ENCODE measurements at places on chromosomes 16 and 17.

DNA sequence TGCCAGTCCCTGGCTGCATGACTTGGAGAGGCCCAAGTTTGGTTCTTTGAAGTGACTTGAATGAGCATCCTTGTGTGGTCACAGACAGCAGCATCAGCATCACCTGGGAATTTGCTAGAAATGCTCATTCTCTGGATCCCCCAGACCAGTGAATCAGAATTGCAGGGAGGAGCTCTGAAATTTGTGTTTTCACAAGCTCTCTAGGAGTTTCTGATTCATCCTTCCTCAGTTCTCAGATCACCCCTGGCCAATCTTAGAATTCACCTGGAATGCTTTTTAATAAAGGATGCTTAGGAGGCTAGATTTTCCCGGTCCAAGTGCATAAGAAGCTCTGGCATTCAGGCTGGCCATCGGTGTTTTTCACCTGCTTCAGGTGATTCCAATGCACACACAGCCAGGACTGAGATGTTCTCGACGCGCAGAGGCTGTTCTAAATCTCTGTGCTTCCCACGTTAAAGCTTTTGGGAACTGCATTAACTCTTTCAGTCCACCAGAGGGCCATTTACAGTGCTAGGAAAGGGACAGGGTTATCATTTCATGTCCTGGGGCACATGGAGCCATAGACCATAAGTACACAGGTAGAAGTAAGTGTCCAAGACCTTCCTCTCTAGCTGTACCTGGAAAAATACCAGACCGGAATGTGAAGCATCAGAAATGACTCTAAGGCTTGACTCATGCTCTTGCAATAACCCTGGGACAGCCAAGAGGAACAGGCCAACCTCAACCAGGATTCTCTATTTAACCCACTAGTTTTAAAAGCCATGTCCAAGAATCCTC lies 85.7 kb upstream of the XYLT1 start:
- DNase-seq: no peak

- DNase-seq: no peak
These were observed 4.5 kb downstream of the ABCC3 start for GRCh38 chr17:50638966-50639713.

- no peak for DNase-seq
These were observed 28.3 kb downstream of the VPS35L start for GRCh38 chr16:19583665-19584300.

GRCh38 chr16:20901068-20901435 lies 481 bp downstream of the LYRM1 start:
- no peak for DNase-seq

GRCh38 chr16:75267631-75268264 lies 16.3 kb upstream of the BCAR1 start:
- no peak for DNase-seq

- no peak for DNase-seq
These were observed 32.1 kb downstream of the DNAH17 start for GRCh38 chr17:78544881-78545755.

DNA sequence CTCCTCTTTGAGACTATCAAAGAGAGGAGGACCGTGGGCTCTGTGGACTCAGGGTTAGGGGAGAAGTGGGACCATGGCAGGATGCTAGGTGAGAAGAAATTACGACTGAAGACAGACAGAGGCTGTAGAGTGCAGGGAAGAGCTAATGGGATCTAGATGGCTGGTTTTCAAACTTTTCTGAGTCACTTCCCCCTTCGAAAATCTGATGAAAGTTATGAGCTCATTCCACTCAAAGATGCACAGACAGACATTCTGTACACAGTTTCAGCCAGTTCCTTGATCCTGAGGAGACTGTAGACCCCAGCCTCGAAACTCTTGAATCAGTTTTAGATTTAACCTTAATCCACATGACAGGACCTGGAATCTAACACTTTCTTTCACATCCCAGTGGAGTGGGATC lies 40.7 kb downstream of the RGS9 start:
- no peak for DNase-seq

- DNase-seq: no peak
These were observed 155.9 kb upstream of the HSBP1 start for GRCh38 chr16:83651871-83652270.

DNA sequence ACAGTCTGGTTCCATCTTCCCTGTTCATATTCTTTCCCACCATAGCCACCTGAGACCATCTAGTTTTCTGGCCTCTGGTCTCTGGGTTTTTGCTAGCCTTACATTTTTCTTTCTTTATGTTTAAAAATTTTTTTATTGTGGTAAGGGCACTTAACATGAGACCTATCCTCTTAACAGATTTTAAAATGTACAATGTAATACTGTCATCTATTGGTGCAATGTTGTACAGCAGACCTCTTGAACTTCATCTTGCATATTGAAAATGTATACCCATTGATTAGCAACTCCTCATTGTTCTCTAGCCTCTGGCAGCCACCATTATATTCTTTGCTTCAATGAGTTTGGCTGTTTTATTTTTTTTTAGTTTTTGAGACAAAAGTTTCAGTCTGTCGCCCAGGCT lies 39.2 kb downstream of the ITGAM start:
- DNase-seq: no peak

- DNase-seq: no peak
These were observed 21.1 kb downstream of the CENPX start for GRCh38 chr17:82001571-82002056.

DNA sequence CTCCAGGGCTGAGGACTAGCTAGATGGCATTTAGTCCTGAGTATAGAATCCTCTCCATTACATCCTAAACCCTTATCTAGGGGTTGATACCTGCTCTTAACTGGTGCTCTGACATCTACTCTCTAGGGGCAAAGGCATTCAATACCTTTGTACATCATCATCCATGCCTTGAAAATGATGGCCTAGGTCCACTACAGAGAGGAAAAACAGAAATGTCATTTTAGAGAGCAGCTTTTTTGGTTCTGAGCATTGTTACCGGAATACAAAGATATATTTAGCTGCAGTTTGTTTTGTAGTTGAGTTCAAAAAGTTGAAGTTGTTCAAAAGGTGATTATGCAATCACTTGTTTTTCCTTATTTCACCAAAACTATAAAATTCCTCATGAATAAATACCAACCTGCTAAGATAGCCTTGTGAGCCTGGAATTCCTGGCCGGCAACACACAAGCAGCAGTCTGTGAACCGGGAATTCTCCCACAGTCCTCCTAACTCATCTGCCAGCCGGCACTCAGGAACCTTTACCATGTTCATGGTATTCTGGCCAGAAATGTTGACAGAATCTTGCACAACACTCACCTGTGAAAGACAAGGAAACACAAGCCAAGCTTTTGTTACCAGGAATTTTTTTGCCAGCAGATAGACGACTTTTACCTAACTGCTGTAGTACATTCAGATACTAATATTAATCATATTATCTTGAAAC lies 35.4 kb downstream of the NXPH3 start:
- no peak for DNase-seq

- no peak for DNase-seq
These were observed 132.0 kb downstream of the NLK start for GRCh38 chr17:28174352-28175046.

DNA sequence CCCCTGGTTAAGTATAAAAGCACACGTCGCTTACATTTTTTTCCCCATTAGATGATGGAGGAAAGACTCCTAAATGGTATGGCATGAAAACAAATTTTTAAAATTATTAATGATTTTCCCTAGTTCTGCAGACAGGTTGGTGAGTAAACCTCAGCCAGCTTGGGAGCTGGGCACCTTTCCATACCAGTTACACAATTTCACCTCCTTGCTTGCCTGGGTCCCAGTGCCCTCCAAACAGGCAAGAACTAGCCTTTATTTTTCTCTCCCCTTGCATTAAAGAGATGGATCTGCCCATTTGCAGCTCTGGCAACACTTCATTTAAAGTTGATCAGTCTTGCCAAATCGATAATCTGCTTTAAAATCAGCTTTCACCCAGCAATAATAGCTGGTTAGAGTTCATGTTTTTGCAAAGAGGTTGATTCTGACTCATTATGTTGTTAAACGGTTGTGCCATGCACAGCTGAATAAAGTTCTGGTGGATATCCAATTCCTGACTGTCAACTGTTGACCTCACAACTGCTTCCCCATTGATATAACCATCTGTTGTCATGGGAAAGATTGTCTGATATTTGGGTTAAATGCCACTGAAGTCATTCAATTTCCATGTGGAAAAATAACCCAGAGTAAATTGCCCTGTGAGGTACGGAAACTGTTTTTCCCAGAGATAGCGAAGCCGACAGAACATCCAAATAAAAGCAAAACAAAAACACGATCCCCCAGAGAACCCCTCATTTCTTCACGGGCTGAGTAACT lies 1.3 kb downstream of the C17orf58 start:
- no peak for DNase-seq

DNA sequence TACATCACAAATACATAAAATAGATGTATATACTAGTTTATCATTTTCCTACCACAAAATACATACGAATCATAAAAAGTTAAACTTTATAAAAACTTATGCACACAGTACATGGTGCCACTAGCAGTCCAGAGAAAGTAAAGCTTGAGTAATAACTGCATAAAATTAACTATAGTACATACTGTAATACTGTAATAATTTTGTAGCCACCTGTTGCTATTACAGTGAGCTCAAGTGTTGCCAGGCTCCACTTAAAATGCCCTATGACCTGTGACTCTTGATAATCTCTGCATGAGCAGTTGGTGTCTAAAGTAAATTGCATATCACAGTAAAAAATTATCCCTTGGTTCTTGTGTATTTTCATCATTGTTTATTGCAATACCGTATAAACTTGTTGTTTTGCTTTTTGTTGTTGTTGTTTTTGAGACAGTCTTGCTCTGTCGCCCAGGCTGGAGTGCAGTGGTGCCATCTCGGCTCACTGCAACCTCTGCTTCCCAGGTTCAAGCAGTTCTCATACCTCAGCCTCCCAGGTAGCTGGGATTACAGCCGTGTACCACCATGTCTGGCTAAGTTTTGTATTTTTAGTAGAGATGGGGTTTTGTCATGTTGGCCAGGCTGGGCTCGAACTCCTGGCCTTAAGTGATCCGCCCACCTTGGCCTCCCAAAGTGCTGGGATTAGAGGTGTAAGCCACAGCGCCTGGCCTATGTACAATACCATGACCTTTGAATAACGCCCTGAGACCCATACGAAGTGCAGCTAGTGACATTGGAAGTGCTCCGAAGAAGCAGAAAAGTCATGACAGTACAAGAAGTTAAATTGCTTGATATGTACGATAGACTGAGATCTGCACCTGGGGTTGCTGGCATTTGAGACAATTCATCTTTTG lies 6.6 kb downstream of the LUC7L3 start:
- DNase-seq: no peak

DNA sequence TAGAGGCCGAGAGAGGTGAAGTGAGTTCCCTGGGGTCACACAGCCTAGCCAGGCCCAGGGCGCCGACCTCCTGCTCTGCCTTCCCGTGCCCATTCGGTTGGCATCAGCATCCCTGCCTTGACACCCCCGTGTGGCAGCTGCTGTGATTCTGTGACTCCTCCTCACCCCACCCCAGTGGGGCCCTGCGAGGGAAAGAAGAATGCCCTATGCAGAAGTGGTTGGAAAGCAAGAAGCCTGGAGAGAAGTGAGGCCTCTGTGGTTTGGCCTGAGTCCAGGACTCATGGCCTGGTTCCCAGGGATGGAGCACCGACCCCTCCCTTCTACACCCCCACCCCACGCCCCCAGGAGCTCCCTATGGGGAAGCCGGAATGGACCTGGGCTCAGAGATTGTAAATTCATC lies 296.2 kb downstream of the SEC14L1 start:
- no peak for DNase-seq

DNA sequence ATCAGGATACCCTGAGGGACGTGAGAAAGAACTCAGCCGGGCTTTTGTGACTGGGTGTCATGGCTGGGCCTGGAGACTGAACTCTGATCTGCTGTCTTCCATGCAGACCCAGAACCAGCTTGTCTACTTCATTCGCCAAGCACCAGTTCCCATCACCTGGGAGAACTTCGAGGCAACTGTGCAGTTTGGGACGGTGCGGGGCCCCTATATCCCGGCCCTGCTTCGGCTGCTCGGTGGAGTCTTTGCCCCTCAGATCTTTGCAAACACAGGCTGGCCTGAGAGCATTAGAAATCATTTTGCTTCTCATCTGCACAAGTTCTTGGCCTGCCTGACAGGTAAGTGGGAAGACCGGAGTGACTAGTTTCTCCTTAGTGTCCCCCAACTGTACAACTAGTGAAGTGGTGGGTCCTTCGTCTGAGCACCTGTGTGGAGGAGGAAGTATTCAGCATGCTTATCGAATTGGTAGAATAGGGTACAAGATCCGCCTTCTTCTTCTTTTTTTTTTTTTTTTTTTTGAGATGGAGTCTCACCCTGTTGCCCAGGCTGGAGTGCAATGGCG lies 15.5 kb downstream of the DNAH2 start:
- DNase-seq: no peak

GRCh38 chr16:4053301-4053845 lies 62.9 kb downstream of the ADCY9 start:
- no peak for DNase-seq

- DNase-seq: no peak
These were observed 390 bp downstream of the FOXL1 start for GRCh38 chr16:86578611-86579267.

- DNase-seq: no peak
These were observed 3.6 kb downstream of the MAP2K4 start for GRCh38 chr17:12024327-12024726.

GRCh38 chr16:67965668-67966548 lies 2.5 kb downstream of the SLC12A4 start:
- DNase-seq: no peak

GRCh38 chr16:84675884-84676283 lies 23.9 kb upstream of the USP10 start:
- no peak for DNase-seq

GRCh38 chr17:78608804-78609186 lies 31.6 kb upstream of the DNAH17 start:
- no peak for DNase-seq

GRCh38 chr17:17479209-17479608 lies 2.4 kb downstream of the MED9 start:
- no peak for DNase-seq

DNA sequence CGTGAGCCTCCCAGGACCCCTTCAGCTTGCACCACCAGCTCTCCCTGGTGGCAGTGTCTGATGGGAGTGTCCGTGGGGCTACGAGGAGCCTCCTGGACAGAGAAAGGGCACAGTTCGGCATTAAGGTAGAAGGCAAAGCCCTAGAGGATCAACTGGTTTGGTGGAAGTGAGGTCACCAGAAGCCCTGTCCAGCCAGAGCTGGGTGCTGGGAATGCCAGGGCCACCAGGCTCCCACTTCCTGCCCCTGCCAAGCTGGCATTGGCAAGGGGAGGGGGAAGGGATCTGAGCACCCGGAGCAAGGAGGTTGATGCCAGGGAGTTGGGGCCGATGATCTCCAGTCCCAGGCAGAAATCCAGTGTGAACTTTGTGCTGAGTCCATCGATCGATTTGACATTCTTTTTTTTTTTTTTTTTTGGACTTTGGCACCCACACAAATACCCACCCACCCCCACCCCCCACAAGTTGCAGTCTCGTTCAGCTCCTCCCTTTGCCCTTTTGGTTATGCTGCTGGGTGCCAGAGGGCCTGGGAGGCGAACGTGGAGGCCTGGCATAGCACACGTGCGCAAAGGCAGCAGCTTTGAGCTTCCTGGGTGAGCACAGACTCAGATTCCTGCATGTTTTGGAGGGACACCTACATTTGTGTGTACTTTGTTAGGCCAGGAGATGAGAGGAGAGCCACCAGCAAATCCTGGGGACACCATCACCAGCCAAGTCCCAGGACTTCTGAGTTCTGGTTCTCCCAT lies 2.1 kb downstream of the NHERF1 start:
- DNase-seq: no peak

GRCh38 chr16:11348737-11349598 lies 3.7 kb downstream of the RMI2 start:
- DNase-seq: no peak
